ENCODE measurements at places on chromosomes 6 and 20.

DNA sequence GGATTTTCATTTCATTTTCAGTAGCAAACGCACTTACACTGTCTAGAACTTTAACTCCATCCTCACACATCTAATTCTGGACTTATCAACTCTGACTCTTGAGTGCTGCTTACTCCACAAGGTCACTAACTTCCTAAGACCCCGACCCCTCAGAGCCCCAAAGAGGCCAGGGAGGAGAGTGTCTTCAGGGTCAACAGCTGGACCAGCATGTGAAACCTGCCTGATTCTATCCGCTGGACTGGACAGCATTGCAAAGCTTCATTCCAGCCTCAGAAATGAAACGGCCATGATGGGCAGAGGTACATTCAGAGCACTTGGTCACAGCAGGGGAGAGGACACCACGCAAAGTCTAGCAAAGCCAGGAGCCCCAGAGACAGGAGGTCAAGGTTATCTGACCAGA is 9.1 kb downstream of the RNASET2 start:
- no peak for DNase-seq

DNA sequence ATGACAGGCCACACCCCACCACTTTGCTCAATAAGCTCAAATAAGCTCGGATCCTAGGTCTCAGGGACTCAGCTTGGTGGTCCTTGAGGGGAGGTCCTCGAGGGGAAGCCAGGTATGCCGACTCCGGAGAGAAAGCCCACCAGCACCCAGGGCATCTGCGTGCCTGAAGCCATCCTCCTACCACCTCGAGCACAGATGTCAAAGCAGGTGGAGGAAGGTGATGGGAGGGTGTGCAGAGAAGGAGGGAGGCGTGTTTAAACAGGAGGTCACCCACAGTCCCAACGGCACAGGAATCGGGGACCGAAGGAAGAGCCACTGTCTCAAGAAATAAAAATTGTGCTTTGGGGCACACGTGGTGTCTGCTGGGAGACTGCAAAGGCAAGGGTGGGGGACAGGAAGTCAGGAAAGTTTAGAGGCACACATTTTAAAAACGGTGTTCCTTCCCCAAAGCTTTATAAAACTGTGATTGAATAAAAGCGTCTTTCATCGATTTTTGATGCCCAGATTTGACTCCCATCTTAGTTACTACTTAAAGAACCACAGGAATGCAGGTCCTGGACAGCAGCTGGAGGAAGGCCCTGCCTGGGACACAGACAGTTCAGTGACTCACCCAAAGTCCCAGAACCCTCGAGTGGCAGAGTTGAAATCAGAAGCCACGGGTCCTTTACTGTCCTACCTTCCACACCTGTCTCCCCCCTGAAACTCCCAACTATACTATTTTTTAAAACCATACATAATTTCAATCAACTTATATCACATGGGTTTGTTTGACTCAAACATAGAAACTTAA is 221.0 kb upstream of the PDE10A start:
- peak; percentile 6 for DNase-seq

DNA sequence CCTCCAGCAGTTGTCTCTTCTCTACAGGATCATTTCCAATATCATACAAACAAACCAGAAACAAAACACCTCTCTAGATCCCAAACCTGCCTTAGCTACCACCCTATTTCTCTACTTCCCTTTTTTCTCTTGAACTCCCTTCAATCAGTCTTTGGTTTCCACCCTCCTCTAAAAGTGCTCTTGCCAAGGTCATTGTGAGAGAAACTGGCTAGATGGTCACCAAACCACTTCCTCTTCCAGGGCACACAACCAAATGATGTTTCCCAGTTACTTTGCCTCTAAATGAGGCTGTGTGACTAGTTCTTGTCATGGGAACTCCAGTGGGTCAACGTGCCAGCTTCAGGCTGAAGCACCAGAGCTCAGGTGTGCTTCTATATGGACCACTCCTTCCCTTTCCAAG is 85.8 kb upstream of the ARMC2 start:
- no peak for DNase-seq

GRCh38 chr6:80988892-80989291 is 763.6 kb downstream of the TENT5A start:
- DNase-seq = no peak

- DNase-seq = no peak
Observed at GRCh38 chr6:82057846-82058554, 189.5 kb downstream of the IBTK start.
